ENCODE measurements at places on chromosomes 16 and 17.

DNA sequence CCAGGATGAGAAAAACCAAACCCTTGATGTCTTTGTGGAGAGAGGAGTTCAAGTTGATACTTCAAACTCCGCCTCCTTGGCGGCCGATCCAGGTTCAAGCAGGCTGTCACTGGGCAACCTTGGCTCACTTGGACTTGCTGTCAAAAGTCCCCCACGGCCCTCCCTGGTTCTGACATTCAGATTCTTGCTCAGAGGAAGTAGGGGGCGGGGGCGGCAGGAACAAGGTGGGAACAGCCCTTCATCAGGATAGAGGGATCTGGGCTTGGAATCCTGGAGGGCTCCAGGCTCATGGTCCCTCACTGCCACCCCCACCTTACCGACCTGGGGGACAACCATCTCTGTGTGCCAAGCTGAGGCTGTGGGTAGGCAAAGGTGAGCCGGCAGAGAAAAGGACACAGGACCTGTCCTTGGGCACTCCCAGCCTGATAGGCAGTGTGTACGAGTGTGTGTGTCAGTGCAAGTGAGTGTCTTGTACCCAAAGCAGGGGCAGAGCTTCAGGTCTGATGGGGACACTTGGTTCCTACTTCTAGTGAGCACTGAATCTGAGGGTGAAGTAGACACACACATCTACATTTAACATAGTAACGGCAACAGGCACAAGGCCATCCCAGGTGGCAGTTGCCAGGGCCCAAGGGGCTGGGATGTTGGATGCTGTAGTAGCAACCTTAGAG is 6.6 kb upstream of the TSPOAP1 start:
- DNase-seq: no peak

DNA sequence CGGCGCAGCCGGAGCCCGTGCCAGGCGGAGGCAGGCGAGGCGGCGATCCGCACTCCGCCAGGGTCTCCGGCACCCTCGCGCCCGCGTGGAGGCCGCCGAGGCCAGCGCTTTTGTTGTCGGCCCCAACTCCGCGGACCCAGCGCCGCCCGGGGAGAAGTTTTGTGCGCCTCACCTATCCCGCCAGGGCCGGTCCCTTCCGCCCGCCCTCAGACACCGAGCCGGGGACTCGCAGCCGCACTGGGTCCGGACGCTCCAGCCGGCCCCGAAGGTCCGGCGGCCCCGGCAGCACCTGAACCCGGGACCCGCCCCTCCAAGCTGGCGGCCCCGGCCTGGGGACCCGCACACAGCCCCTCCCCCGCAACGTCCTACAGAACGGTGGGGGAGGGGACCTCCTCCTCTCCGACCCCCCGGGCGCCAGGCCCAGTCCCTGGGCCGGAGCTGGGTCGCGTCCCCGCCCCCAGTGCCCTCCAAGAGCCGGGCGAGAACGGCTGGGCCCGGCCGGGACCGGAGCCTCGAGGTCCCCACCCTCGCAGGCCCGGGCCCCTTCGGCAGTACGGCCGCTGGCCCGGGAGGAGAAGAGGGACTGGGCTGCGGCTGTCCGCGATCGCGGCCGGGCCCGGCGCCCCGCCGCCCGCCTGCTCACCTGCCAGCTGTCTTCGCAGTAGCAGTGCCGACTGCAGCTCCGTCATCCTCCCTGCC is 698 bp downstream of the UBE2G1 start:
- peak; percentile 62 for DNase-seq

DNA sequence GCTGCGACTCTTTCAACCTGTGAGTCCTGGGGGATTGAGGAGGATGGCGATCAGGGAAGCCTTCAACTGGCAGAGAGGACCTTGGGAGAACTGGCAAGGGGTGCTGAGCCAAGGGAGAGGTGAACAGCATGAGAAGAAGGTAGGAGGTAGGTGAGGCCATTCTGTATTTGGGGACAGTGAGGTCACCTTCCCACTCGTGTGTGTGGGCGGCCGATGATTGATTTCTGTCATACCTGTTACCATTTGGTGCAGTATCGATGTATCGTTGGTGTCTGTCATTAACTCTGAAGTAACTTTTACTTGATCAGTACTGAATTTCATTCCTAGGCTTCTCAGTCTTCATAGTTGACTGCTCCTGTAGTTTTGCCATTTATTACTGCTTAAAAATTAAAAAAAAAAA is 3.8 kb downstream of the ARSG start:
- no peak for DNase-seq

DNA sequence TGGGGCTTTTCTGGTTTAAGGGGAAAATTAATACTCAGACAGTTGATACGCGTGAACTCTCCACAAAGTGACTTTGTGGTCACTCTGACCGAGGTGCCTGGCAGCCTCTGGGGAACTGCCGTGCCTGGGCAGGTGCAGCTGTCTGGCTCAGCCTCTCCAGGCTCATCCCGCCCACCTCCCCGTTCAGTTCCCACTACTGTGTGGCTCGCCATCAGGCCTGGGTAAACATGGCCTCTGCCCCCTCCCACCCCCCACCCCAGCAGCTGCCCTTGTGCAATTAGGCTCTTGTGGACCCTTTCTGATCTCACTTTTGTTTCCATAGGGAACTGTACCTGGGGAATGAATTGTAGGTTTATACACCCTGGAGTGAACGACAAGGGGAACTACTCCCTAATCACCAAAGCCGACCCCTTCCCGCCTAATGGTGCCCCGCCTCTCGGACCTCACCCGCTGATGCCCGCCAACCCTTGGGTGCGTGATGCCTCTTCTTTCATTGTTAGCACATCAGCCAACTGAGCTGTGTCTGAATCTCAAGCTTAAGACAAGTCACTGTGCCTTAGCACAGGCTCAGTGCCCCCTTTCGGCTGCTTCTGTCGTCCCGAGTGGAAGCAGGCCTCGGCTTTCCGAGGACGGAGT is 27.8 kb downstream of the ZC3H18 start:
- no peak for DNase-seq

DNA sequence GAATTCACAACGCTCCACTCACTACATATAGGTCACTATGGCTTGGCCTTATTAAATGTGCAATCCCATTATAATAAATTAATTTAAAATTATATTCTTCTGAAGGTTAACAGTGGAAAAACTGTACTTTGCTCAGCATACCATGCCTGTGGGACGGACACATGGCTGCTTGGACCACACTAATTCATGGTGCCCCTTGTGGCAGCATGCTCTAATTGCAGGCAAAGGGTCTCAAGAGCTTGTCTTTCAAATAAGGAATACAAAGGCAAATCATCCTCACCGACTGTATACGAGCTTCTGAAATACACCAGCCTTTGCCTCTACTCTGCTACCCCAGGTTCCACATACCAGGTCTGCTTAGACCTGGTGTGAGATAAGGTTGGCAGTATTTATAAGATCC is 11.7 kb downstream of the SMPD3 start:
- DNase-seq: no peak

- no peak for DNase-seq
These were observed 76.0 kb downstream of the EMP2 start for GRCh38 chr16:10504404-10504885.

DNA sequence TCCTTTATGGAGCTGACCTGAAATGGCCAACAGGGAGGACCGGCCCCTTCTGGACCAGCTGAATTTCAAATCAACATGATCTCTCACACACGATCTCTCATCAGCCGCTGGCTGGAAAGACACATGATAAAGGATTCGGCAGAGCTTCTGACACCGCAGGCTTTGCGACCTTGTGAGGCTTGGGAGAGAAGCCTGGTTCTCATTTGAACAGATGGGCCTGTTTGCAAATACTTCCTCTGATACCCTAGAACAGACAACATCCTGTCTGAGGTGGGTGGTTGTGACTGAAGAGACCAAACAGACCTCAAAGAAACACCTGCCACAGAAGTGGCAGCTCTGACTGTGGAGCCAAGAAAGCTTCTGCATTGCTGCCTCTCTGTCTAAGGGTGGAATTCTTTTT is 77.9 kb upstream of the SDK2 start:
- DNase-seq: no peak

DNA sequence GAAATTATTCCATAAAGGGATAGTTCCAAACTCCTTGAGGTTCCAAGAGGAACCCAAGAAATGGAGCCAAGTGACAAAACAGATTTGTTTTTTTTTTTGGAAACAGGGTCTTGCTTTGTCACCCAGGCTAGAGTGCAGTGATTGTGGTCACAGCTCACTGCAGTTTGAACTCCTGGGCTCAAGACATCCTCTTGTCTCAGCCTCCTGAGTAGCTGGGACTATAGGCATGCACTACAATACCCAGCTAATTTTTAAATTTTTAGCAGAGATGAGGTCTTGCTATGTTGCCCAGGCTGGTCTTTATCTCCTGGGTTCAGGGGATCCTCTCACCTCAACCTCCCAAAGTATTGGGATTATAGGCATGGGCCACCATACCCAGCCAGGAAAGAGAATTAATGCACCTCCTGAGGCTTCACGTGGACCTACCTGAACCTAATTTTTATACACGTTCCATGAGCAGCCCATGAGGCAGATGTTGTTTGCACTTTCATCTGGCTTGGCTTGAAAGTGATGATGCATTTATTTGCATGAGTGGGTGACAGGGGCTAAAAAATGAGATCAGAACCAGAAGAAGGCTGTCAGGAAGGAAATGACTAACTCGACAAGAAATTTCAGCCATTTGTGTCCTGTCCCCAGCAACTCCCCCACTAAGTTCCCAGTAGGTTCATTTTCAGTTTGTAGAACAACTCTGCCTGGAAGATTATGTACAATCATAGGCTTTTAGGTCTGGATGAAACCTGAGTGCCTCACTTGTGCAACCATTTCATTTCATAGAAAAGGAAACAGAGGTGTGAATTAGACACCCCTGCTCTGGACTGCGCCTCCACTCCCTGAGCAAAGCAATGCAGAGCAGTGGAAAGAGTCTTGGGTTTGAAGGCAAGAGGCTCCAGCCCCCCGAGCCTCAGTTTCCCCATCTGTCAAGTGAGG is 10.3 kb upstream of the IRF8 start:
- no peak for DNase-seq

DNA sequence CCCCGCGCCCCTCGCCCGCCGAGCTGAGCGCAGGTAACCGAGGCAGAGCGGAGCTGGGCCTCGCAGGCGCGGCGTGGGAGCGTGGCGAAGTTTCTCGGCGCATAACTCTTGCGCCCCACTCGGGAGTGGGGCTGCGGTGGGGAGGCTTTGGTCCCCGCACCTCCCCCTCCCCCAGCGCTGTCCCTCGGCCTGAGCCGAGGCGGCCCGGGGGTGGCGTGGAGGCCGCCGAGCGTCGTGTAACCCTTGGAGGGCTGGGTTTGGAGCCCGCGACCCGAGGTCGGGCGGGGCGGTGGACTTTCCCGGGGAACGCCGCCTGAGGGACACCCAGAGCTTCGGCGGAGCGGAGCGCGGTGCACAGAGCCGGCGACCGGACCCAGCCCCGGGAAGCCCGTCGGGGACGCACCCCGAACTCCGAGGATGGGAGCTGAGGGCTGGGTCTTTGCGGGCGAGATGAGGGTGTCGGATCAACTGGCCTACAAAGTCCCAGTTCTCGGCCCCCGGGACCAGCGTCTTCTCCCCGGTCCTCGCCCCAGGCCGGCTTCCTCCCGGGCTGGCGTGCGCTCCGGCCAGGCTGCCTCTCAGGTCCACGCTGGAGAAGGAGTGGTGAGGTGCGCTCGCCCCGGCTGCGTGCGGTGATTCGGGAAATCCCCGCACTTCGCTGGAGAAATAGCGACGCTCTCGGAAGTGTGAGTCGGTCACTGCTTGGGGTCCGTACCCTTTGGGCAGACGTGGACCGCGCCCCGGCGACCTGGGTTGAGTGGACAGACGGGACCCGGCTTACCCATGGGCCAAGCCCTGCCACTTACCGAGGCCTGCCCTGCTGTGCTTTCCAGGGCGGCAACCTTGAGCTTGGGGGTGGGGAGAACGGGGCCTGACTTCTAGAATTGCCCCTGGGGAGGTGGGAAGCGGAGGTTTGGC is 168.4 kb downstream of the RAB11FIP4 start:
- DNase-seq: no peak

- no peak for DNase-seq
These were observed 102.2 kb downstream of the RAP1GAP2 start for GRCh38 chr17:2898255-2898926.

All from nucleus accumbens (tissue), 56 donors.